ENCODE measurements at places on chromosomes 7 and 10. TPM values are rescaled to one million over a fixed set of nuclear protein-coding genes. Genes with fewer than 3 reads are reported as not detected.
A peak's percentile ranks its signal among the peaks of the same experiment; 100 is the strongest.

GRCh38 chr7:5774790-5775189 lies 6.7 kb downstream of the RNF216 start:
- DNase-seq, result peak; percentile 13

DNA sequence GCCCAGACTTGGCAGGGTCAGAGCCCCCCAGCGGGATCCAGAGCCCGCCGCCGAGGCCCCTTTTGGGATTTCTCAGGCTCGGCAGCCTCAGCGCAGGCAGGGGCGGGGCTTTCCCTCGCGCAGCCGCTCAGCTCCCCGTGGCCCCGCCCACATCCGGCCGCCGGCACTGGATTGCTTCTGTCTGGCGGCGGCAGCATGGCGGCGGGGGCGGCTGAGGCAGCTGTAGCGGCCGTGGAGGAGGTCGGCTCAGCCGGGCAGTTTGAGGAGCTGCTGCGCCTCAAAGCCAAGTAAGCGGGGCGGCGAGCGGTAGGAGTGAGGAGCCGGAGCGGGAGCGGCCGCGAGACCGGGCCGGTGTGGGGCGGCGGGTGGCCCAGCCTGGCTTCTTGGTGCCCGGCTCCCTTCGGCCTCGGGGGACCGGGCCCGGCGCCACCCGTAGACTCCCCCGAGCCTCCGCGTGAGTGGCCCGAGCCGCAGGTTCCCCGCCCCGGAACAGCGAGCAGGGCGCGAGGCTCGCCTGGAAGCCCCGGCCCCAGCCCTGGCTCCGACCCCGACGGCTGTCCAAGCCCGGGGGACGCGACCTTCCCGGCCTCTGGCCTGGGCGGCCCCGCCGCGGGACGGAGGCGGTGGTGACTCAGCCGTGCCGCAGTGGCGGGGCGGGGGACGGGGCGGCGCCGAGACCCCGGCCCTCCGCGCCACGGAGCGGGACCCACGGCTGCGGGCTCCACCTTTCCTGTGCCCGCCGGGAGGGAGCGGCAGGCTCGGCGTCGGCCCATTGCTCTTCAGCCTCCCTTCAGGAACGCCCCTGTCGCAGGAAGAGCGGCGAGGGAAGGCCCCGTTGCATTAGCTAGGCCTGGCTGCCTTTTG lies at the start of gene GLRX3:
Gene GLRX3, plus strand, starts transcription at position 166 of the 864 bp plus-strand sequence. Its CDS starts 30 bp downstream, at position 196.
- DNase-seq, result peak; percentile 94

- DNase-seq, result no peak
These were observed 21.5 kb upstream of the PLEKHA1 start for GRCh38 chr10:122352817-122353525.

DNA sequence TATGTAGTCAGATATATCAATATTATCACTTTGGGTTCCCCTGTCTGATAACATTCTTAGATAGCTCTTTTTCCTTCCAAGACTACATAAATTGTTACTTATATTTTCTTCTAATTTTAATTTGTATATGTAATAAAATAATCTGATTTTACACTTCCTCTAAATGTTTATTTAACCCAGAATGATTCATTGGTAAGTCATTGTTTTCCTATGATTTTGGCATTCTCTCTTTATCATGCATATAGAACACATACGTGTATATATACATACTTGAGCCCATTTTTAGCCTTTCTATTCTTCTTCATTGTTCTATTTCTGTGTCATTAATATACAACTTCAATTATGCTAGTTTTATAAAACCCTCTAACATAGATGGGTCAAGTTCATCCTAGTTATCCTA lies 16.6 kb downstream of the SFTPD start:
- no peak for DNase-seq

GRCh38 chr10:8075282-8076260 lies 21.1 kb downstream of the GATA3 start:
- no peak for DNase-seq

DNA sequence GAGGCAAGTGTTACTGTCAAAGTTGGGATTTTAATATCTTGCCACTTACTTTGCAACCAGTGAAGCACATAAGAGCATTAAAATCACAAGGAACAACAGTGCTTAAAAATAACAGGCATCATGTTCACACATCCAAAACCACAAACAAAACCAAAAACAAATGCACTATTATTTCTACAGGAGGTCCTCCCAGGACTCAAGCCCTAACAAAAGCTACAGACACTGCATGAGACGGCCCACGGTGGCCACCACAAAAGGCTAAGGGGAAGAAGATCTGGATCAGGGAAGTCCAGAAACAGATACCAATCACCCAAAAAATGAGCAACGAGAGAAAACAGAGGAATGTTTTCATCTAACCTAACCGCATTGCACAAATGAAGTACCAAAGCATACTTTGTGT lies 158.4 kb downstream of the ZMYND11 start:
- no peak for DNase-seq

GRCh38 chr10:132503581-132504421 lies 33.8 kb upstream of the INPP5A start:
- no peak for DNase-seq

DNA sequence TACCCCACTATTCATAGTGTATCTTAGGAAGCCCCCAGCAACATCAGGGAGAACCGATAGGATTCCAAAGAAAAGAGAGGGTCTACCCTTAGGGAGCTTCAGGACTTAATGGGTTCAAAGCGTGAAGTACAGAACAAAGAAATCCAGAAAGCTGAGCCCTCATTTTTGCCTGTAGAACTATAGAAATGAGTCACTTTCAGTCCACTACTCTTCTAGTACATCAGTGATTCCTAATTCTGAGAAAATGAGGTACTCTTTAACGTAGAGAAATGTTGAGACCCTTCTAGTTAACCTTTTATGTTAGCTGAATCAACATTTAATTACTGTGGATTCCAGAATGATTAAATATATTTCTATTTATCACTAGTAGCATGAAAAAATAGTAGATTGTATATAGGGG lies 1.8 kb downstream of the TDRD1 start:
- DNase-seq, result no peak

- no peak for DNase-seq
These were observed 60.0 kb downstream of the CREB5 start for GRCh38 chr7:28472332-28472731.

DNA sequence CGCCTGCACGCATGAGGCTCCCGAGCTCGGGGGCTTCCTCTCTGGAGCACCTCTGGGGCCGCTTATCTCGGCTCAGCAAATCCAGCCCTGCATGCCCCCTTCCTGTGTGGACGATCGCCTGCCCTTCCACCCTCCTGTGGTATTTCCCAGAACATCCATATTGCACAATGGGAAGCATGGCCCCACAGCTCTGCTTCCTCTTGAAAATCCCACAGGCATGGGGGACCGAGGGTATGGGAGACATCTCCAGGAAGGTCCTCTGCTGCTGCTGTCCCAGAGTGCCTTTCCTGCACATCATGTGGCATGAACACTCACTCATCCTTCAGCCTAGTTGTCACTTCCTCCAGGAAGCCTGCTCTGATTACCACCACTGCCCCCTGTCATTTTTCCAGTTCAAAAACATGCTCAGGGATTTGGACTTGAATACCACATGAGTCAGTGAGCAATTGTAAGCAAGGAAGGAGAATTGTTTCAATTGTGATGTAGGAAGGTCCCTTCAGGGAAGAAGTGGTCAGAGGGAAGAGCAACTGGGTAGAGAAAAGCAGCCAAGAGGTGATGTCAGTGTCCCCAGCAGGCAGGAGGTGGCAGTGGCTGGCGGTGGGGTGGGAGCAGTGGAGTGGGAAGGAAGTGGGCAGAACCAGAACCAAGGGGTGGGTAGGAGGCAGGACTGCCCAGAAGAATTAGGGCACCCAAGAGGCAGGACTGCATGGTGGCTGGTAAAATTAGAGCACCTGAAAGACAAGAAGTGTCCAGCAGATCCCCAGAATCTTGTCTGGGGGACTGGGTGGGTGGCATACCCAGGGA lies 67.5 kb upstream of the ZMIZ1 start:
- DNase-seq, result no peak

GRCh38 chr10:30432622-30433305 lies 1.2 kb upstream of the MAP3K8 start:
- DNase-seq, result no peak

DNA sequence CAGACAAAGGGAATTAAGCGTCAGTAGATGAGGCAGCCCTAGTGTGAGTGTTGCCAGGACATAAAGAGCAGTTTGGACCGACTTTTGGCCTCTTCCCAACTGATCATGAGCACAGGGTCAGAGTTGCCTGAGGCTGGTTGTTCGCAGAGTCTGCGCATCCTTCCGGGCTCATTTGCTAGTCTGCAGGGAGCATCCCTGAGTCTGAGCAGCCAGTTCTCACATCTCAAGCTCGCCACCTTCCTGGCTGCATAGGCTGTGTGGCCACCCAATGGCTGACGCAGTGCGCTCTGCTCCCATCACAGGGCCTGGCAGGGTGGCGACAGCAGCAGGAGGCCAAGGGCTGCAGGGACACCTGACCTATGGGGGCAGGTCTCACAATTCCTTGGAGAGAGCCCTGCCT lies 5.0 kb downstream of the GAD2 start:
- no peak for DNase-seq

Gene NKX2-3
- not detected for total RNA-seq

Gene SPDYE5
- not detected for total RNA-seq
